ENCODE measurements at places on chromosomes 12 and 14. TPM values are rescaled to one million over a fixed set of nuclear protein-coding genes. Genes with fewer than 3 reads are reported as not detected.

GRCh38 chr12:3537719-3538465 lies 46.9 kb downstream of the PRMT8 start:
- H3K4me1 ChIP-seq = peaks cover 17% of the 10 kb centered on the region
- no peak overlapping the region for H3K27ac ChIP-seq
- no peak overlapping the region for H3K4me3 ChIP-seq

DNA sequence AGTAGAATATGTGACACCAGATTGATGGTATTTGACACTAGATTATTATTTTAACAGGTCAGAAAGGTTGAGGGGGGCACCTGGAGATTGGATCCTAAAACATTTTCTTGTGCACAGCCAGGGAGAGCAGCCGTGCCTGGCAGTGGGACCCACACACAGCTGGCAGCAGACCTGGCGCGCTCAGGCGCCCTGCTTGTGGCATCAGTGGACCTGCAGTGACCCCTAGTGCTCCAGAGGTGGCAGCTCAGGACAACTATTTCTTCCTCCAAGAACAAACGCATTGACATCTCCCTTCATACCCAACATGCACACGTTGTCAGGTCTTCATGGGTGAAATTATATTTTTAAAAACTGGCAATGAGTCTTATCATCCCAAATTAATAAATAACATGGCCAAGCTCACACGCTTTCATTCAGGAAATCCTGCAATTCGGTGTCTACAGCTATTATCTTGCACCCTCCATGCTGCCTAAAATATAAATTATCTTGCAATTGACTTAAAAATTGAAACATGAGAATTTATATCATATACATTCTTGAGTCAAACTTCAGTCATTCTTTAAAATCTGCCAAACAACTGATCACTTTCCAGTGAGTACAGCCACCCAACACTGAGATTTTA lies 7.7 kb upstream of the TMEM132D start:
- H3K27ac ChIP-seq = no peak overlapping the region
- no peaks in the 10 kb centered on the region for H3K36me3 ChIP-seq
- no peaks in the 10 kb centered on the region for H3K27me3 ChIP-seq
- no peak overlapping the region for H3K4me3 ChIP-seq
- peak; percentile 22 for DNase-seq
- H3K4me1 ChIP-seq = no peaks in the 10 kb centered on the region

DNA sequence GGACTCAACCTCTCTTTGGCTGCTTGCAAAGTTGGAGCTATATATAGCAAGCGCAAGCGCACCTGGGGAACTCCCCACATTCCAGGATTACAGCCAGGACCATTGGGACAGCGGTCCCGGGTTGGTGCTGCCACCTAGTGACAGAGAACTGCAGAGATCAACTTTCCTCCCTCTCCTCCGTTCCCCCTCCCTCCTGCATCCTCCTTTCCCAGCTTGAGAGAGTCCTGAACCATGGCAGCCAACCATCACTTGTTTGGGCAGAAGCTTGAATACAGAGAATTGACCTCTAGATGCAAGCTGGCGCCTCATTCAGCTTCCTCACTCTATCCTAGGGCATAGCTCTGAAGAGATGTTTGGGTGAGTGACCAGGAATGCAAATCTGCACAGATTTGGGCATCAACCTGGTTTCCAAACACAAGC lies 17.4 kb upstream of the FLVCR2 start:
- H3K4me3 ChIP-seq = no peak overlapping the region
- DNase-seq = peak; percentile 56
- no peaks in the 10 kb centered on the region for H3K36me3 ChIP-seq
- H3K27ac ChIP-seq = no peak overlapping the region

GRCh38 chr12:123268850-123269249 lies 2.8 kb downstream of the CDK2AP1 start:
- no peak for DNase-seq
- H3K36me3 ChIP-seq = peaks cover 30% of the 10 kb centered on the region
- H3K27ac ChIP-seq = peak overlapping the region; percentile 77
- H3K27me3 ChIP-seq = no peaks in the 10 kb centered on the region

DNA sequence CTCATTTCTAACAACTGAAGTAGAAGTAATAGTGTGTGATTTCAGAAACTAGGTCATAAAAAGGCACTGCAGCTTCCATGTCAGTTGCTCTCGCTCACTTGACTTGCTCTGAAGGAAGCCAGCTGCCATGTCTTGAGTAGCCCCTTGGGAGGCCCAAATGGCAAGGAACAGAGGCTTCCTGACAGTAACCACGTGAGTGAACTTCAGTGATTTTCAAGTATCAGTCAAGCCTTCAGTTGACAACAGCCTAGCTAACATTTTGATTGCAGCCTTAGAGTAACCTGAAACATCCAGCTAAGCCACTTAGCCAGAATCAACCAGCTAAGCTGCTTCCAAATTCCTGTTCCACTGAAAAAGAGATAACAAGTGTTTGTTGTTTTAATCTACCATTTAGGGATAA lies 26.7 kb downstream of the TOGARAM1 start:
- H3K27me3 ChIP-seq = no peaks in the 10 kb centered on the region
- peak; percentile 50 for DNase-seq
- H3K27ac ChIP-seq = no peak overlapping the region
- H3K36me3 ChIP-seq = no peaks in the 10 kb centered on the region
- H3K4me1 ChIP-seq = peaks cover 18% of the 10 kb centered on the region
- H3K4me3 ChIP-seq = no peak overlapping the region

DNA sequence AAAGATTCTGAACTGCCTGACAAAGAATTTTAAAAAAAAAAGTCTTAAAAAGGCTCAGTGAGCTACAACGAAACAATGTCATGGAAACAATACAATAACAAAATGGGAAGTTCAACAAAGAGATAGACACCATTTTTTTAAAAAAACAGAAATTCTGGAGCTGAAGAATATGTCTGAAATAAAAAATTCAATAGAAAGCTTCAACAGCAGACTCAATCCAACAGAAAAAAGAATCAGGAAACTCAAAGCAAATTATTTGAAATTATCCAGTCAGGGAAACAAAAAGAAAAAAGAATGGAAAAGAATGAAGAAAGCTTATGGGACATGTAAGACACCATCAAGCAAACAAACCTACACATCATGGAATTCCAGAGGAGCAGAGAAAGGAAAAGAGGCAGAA lies 118.5 kb upstream of the LGR5 start:
- no peak for DNase-seq
- H3K4me3 ChIP-seq = no peak overlapping the region
- no peak overlapping the region for H3K27ac ChIP-seq
- H3K4me1 ChIP-seq = no peaks in the 10 kb centered on the region
- H3K27me3 ChIP-seq = no peaks in the 10 kb centered on the region
- no peaks in the 10 kb centered on the region for H3K36me3 ChIP-seq

DNA sequence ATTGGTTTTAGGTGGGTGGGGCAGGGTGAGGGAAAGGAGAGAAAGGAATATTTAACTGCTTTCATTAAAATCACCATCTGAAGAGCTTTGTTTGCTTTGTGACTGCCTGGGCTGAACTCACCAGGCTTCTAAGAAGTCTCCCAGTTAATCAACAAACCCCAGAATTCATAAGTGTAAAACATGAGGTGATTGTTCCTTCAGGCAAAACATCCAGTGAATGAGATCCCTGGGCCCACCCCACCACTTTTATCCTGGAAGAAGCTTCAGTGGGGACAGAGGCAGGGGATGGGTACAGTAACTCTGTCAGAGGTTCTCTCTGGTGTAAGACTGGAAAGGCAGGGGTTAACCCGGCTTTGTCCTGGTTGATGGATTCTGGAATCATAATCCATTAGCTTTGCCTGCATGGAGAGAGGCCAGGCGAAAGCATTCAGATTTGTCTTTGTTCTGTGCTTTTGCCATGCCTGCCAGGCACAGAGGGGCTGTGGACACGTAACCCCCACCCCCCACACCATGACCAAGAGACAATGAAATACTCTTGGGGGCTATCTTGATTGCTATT lies 16.7 kb downstream of the PDE1B start:
- H3K36me3 ChIP-seq = no peaks in the 10 kb centered on the region
- H3K4me3 ChIP-seq = no peak overlapping the region
- H3K27me3 ChIP-seq = peaks cover 19% of the 10 kb centered on the region

DNA sequence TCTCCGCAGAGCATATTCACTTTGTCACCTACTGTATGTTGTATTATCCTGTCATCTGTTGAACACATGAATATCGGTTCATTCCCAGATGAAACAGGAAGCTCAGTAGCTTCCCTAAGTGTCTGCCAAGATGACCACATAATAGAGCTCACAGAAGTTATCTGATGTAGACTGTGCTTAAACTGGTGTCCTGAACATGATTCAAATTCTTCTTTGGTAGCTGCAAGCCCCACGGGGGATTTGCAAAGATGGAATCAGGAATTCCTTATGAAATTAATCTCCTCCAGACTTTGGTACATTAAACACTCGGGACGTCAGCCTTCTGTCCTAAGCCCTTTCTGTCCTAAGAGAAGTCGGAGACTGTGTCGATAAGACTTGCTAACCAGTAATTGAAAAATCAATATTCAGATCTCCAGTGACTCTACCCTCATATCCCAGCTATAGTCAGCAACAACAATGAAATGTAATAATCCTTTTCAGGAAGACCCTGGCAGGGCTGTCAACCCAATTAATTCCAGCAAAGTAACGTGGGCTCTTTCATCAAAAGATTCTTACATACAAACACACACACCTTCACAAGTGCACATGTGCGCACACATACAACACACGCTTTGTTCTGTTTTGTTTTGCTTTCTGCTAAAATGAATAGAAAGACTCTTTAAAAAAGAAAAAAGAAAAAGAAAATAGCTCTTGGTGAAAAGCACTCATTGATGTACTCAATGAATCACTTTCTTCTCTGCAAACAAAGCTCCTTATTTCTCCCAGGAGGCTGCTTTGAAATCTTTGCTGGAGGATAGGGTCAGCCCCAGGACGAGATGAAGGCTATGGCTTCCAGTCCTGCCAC lies 127.2 kb downstream of the RIMBP2 start:
- no peak overlapping the region for H3K4me3 ChIP-seq
- DNase-seq = no peak
- no peaks in the 10 kb centered on the region for H3K4me1 ChIP-seq
- H3K27ac ChIP-seq = no peak overlapping the region
- H3K36me3 ChIP-seq = no peaks in the 10 kb centered on the region

GRCh38 chr12:7101047-7101693 lies 7.8 kb downstream of the C1RL start:
- DNase-seq = no peak
- H3K4me1 ChIP-seq = no peaks in the 10 kb centered on the region

GRCh38 chr12:54419088-54419887 lies at the start of gene ITGA5:
TSS of gene ITGA5 (minus strand) at chr12:54419266. CDS start at chr12:54419198, 68 bp downstream.
- H3K27me3 ChIP-seq = no peaks in the 10 kb centered on the region
- peak within 1 kb of the TSS; percentile 98 for H3K27ac ChIP-seq
- H3K36me3 ChIP-seq = no peaks in the 10 kb centered on the region
- H3K4me1 ChIP-seq = peaks cover 61% of the 10 kb centered on the region
- peak; percentile 82 for DNase-seq

GRCh38 chr12:106841510-106842302 lies 67.2 kb downstream of the RIC8B start:
- H3K27me3 ChIP-seq = no peaks in the 10 kb centered on the region
- H3K4me3 ChIP-seq = peak overlapping the region; percentile 18
- peak overlapping the region; percentile 76 for H3K27ac ChIP-seq
- peaks cover 41% of the 10 kb centered on the region for H3K36me3 ChIP-seq
- DNase-seq = peak; percentile 55
- H3K4me1 ChIP-seq = peaks cover 25% of the 10 kb centered on the region

DNA sequence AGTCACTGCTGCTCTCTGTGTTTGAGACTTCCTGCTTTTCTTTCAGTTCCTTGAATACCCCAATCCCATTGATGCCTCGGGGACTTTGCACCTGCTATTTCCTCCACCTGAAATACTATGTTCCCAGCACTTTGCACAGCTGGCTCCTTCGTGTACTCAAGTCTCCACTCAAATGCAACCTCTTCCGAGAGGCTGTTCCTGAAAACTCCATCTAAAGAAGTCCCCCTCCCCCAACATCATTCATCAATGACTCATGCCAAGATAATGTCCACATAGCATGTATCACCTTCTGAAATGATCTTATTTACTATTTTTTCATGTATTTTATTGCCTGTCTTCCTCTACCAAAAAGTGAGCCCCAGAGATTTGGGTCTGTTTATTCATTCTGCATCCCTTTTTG lies 48.6 kb downstream of the HSPB8 start:
- DNase-seq = no peak
- H3K4me1 ChIP-seq = no peaks in the 10 kb centered on the region
- H3K4me3 ChIP-seq = no peak overlapping the region
- H3K36me3 ChIP-seq = no peaks in the 10 kb centered on the region
- H3K27ac ChIP-seq = no peak overlapping the region

DNA sequence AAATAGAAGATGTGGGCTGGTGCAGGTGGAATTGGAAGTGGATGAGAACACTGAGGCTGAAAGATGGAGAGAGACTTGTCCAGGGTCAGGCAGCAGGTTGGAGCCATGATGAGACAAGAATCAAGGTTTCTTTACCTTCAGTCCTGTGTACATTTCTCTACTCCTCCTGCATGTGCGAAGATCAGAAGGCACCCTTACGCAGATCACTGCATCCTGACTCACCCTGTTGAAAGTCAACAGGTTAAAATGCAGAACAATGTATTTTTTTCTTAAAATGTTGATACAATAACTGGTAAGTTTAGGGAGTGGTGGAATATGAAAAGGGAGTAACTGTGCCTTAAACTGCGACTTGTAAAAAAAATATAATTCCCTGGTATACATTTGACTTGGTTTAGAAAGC lies 47.8 kb downstream of the TESPA1 start:
- no peaks in the 10 kb centered on the region for H3K36me3 ChIP-seq
- H3K27me3 ChIP-seq = no peaks in the 10 kb centered on the region
- H3K4me1 ChIP-seq = no peaks in the 10 kb centered on the region
- DNase-seq = no peak

DNA sequence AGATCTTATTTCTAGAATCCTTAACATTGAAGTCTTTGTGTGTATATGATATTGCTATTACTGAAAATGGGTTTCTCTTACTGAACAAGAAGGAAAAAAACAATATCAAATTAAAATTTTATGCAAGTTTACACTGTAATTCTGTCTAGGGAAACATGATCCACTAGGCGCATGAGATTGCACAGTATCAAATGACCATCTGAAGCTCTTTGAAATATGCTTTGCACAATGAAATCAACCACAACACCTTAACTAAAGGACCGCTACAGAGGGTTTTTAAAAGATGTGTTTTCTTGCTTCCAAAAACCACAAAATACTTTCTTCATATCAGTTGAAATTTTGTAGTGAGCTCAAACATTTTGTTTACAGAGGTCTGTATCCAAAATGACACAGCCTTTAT lies 15.1 kb upstream of the KERA start:
- H3K27ac ChIP-seq = no peak overlapping the region
- H3K36me3 ChIP-seq = no peaks in the 10 kb centered on the region
- no peak overlapping the region for H3K4me3 ChIP-seq
- no peaks in the 10 kb centered on the region for H3K4me1 ChIP-seq

GRCh38 chr12:108568338-108569154 lies 6.2 kb downstream of the ISCU start:
- H3K36me3 ChIP-seq = peaks cover 58% of the 10 kb centered on the region
- DNase-seq = no peak
- H3K27ac ChIP-seq = peak overlapping the region; percentile 74

GRCh38 chr14:33508126-33509062 lies 442.5 kb downstream of the EGLN3 start:
- H3K27ac ChIP-seq = no peak overlapping the region
- H3K4me1 ChIP-seq = no peaks in the 10 kb centered on the region
- DNase-seq = no peak
- H3K4me3 ChIP-seq = no peak overlapping the region

Gene FAM222A
- 5.4 TPM for total RNA-seq

Gene GPX2
- total RNA-seq = not detected

Gene TTC6
- not detected for total RNA-seq

Gene PRPH
- total RNA-seq = not detected

Gene SCARB1
- total RNA-seq = 14.1 TPM

Measured in heart right ventricle (tissue), 16 donors.